ENCODE measurements at places on chromosomes 2 and 18.

GRCh38 chr2:200297989-200298388 is 8.5 kb upstream of the SPATS2L start:
- no peak for DNase-seq

GRCh38 chr18:8820396-8821082 is 115.2 kb downstream of the MTCL1 start:
- no peak for DNase-seq

- peak; percentile 22 for DNase-seq
Measured at GRCh38 chr18:45916302-45916701, 50.8 kb downstream of the EPG5 start.

DNA sequence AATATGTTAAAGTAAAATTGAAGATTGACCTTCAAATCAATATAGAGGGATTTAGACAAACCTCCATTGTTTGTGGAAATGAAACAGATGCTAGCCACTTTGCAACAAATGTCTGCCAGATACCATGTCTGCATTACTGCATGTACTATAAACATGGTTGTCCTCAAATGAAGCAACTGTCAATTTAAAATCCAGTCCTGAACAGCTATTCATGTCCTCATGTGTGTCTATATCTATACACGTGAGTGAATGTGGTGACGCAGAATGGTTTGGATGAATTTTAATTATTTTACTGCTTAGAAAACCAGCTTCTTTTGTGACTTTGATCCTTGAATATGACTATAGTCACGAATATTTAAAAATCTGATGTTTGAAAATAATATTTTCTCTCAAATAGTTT is 71.5 kb downstream of the NYAP2 start:
- DNase-seq: no peak

DNA sequence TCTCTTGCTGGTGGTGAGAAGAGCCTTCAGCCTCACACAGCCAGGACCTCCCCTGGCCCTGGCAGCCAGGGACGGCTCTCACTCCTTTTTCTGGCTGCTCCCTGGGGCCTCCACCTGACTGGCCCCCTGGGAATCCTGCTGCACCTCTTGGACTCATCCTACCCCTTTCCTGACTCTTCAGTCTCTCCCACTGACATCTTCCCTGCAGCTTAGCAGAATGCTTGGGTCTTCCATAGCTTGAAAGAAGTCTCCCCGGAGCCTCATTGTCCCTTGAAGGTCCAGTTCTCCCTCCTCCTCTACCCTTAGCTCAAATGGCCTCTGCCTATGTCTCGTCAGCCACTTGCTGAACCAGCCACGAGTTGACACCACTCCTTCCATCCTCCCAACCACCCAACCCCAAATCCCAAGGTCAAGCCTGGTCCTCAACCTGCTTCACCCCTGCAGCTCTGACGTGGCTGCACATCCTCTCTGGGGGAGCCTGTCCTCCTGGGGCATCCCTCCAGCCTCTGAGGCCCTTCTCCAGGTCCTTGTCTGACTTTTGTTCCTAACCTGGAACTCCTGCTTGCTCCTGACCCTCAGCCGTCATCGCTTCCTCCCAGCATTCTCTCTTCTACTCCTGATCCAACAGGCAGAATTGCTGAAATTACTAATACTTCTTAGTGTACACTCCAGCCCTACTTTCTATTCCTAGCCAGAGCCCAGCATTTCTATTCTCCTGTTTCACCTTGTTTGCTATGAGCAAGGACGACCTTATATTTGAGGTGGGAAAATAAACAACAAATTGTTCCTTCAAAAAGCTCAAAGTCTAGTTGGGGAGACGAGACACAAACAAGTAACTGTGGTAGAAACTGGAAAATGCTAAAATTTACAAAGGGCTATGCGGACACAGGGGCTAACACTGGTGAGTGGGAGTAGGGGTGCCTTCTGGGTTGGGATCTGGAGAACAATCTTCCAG is 68.7 kb upstream of the MGAT4A start:
- no peak for DNase-seq

DNA sequence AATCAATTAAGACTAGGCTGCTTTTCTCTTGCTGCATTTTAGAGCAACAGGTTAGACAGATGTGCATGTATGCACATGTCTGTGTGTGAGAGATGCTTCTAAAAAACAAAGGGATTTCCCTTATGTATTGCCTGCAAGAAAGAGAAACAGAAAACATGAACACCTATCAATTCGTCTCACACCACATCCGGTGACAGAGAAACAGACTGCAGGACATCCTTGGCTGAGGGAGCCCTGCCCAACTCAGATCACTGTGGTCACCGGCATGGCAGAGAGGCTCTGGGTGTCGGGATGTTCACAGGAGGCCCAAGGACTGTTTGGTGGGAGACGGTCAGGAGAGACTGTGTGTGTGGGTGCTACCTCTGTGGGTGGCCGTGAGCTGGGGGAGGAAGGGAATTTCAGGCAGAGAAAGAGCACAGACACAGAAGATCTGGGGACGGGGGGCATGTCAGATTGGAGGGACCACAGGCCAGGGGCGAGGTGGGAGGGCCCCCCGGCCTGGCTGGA is 24.9 kb downstream of the FHL2 start:
- DNase-seq: no peak

GRCh38 chr2:75464348-75464946 is 96.3 kb downstream of the EVA1A start:
- no peak for DNase-seq
